Activated CD8-positive, alpha-beta memory T cell treated with anti-CD3 and anti-CD28 coated beads, Interleukin-2, amount 50 U/mL, for 4 hours (primary cell): ENCODE measurements at places on chromosomes 11 and 22.
A peak's percentile ranks its signal among the peaks of the same experiment; 100 is the strongest.

- DNase-seq: no peak
These were observed 52.3 kb downstream of the CCDC34 start for GRCh38 chr11:27310707-27311106.

DNA sequence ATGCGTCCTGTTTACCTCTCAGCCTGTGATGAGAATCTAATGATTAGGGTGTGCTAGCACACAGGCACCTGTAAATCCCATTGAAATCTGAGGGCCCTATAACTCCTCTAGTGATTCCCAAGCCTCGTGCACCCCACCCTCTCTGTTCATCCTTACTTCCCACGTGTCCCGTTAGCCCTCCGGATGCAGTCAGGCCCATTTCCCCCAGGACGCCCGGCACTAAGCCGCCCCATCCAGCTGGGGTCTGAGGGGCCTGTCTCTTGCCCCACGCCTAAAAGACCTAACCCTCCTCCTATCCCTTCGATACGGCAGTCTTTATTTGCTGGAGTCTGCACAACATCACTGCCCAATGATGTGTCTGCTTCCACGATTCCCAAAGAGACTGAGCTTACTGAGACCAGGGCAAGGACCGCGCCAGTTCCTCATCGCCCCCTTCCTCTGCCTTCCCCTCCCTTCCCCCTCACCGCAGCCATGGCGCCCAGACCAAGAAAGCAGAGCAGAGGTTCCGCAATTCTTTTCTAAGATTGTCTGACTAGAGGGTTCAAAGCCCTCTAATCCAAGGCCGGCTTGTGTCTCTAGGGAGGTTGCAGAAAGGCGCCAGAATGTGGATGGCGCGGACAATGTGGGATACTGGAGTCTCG, 1.1 kb upstream of the FADS2 start:
- DNase-seq: no peak

DNA sequence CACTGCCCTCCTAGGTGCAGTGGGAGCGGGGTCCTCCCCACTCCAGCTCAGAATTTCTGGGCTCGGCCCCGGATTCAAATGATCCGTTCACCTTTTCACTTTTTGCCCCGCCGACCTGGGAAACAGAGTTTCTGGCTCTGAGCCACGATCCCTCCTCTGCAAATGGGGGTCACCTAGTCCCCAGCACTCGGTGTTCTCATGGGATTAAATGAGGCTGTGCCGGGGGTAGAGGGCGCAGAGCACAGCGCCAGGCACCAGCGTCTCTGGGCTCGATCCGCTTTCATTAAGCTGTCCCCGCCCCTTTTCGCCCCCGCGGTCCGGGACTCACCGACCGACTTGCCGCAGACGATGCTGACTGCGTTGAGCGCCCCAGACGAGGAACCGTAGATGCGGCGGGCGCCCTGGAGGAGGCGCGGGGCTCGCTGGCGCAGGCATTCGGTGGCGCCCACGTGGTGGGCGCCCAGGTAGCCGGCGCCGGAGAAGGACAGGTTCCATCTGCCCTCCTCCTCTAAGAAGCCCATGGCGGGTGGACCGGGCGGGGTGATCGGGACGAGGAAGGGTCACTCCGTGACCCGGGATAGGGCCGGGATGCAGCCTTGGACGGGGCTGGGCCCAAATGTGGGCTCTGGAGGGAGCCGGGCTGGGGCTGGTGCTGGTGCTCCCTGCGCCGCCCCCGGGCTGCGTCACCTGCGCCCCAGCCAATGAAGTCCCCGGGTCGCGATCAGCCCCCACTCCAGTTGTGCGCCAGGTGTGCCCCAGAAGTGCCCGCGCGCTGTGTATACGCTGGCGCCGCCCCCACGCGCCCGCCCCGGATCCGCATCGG, at the start of gene PNPLA5:
TSS of gene PNPLA5 (minus strand) at position 654 of the 823 bp plus-strand sequence. CDS start at position 521, 133 bp downstream.
- no peak for DNase-seq

DNA sequence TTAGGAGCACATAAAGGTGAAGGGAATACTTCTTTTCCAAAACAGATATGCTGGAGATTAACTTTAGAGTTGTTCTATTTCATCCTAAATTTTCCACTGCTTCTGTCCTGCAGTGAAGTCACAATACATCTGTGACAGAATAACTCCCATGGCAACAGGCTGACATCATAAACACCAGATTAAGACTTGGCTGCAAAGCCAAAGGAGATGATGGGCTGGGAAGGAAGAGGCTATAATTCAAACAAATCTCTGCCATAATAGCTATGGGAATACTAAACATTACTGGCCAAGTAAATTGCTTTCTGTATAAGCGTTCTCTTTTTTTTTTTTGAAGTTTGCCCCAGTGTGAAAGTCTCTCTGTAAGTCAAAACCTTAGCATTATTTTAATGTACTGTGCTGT, 107.7 kb downstream of the CADM1 start:
- DNase-seq: no peak

DNA sequence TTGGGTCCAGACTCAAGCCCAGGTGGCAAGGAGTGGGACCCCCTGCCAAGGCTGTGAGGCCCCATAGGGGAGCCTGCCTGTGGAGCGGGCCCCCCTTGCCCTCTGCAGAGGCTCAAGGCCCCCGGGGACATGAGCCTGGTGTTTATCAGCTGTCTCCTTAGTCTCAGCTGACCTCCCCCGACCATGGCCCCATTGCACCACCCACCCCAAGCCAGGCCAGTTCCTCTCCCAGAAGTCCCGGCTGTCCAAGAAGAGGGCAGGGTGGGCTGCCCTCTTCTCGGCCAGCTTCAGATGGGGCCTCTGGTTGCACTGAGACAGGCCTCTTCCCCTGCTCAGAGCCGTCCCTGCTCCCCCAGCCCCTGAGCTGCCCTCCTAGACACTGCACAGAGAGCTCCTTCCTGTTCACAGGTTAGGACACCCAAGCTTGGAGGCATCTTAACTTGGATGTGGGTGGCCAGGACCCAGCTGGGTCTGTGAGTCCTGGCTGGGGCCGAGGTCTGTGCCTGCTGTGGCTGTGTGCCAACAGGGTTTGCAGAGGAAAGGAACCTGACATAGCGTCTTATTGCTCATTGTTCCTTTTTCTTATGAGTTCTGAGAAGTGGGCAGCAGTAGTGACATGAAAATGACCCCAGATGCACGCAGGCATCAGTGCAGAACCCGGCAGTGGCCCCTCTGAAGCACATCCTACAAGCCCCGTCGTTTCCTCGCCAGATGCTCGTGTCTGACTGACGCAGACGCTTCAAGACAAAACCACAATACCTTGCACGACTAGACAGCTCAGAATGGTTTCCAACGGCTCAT, 5.4 kb downstream of the TRABD start:
- peak; percentile 70 for DNase-seq
